WERI-Rb-1 (cell line): ENCODE measurements at places on chromosomes 6 and 20.

DNA sequence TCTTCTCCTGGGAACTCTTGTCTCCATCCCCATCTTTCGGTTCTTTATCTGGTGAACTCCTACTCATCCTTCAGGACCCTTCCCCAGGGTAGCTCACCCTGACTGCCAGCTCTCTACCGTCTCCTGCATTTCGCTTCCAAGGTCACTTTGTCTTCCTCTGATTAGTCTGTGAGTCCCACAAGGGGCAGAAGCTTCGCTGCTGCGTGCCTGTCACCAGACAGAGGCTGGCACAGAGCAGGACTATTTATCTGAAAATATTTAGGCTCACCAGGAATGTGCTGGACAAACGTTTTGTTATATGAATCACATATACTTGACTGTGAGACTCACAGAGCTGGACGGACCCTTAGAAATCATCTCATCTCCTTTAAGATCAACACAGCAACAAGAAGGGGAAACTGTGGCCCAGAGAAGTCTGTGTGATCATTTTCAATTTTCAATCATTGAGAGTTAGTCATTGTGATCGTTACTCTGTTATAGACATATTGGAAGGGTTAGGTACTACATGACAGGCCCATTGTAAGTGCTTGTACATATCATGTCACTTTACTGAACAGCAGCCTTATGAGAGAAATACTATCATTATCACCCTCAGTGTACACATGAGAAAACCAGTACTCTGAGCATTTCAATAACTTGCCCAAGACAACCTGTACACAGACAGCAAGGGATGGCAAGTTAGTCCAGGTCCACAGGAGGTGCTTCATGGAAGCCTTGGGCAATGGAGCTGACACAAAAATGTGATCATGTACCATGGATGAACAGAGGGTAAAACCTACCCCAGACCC, 51.4 kb downstream of the JPH2 start:
- DNase-seq = no peak

DNA sequence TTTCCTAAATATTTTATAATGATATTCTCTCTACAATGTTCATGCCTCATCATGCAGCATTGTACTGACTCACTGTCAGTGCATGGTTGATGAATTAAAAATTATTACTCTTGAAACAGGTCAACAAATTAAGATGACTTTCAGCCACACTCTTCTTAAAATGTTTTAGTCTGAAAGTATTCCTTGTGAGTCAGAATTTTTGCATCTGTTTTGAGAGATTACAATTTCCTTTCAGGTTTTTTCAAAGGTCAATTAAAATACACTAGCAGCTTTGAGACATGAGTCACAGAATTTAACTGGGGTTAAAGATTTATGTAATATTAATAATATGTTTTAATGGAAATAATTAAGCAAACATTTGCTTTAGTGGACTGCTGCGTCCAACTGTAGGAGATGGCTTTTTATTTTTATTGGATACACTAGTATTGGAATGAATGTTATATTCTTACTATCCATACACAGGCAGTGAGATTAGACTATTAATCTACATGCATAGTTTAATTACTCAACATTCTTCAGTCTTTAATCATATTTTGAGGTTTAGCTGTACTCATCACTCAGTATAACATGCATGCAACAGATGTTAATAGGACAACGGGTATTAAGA, 9.7 kb downstream of the COL12A1 start:
- DNase-seq = no peak

- DNase-seq = no peak
These were observed 5.5 kb downstream of the EMILIN3 start for GRCh38 chr20:41360831-41361756.

GRCh38 chr6:137210903-137211302, 8.3 kb downstream of the IFNGR1 start:
- no peak for DNase-seq

DNA sequence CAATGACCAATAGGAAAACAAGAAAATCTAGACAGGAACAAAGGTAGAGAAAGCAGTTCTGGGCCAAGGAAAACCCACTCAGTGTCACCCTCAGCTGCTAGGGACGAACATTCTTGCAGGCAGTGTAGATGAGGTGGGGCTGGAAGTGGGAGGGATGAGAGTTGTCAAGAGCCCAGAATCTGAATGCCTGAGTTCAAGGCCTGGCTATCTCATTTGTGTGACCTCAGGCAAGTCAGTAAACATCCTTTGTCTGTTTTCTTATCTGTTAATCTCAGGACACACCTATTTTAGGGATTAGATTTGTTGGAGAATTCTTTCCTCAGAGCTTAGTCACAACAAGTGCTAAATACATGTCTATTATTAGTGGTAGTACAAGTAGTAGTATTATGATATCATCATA, 50.9 kb upstream of the KIF16B start:
- DNase-seq = no peak

DNA sequence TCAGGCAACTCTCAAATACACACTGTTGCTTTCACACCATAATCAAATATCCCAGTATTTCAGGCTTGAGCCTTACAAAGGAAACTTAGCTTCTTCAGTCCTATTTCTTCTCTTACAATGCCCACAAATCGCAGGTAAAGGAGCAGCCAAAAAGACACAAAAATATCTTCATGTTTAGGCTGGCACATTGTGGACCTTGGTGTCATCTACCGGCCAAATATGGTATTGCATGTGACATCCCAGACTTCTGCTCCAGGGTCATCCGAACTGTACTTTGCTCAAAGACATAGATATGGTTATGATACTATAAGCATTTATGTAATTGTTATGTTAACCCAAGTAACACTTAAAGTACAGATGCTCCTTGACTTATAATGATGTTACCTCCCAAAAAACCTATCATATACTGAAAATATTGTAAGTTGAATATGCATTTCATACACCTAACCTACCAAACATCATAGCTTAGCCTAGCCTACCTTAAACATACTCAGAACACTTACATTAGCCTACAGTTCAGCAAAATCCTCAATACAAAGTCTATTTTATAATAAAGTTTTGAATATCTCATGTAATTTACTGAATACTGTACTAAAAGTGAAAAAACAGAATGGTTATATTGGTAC, 4.6 kb downstream of the OR2H2 start:
- DNase-seq = peak; percentile 56

DNA sequence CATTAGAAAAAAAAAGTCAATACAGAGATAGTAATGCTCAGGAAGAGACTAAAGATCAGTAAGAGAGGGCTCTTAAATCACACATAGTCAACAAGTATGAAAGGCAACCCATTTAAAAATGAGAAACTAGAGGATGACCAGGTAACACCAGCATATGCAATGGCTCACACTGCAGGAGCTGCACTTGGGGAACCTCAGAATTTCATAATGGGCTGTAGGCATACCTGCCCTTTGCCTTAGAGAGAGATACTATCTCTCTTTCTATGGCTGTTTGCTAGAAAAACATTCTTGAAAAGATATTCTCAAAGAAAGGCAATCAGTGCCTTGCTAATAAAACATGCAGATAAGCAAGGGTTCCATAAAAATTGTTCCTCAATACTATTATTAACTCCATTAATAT, 33.2 kb downstream of the HMGCLL1 start:
- DNase-seq = no peak

- peak; percentile 14 for DNase-seq
These were observed 112.1 kb upstream of the GPR6 start for GRCh38 chr6:109865968-109866367.

- no peak for DNase-seq
These were observed 103.4 kb upstream of the AHI1 start for GRCh38 chr6:135600931-135601330.

- peak; percentile 29 for DNase-seq
These were observed 46.7 kb upstream of the PKIB start for GRCh38 chr6:122563364-122564052.

DNA sequence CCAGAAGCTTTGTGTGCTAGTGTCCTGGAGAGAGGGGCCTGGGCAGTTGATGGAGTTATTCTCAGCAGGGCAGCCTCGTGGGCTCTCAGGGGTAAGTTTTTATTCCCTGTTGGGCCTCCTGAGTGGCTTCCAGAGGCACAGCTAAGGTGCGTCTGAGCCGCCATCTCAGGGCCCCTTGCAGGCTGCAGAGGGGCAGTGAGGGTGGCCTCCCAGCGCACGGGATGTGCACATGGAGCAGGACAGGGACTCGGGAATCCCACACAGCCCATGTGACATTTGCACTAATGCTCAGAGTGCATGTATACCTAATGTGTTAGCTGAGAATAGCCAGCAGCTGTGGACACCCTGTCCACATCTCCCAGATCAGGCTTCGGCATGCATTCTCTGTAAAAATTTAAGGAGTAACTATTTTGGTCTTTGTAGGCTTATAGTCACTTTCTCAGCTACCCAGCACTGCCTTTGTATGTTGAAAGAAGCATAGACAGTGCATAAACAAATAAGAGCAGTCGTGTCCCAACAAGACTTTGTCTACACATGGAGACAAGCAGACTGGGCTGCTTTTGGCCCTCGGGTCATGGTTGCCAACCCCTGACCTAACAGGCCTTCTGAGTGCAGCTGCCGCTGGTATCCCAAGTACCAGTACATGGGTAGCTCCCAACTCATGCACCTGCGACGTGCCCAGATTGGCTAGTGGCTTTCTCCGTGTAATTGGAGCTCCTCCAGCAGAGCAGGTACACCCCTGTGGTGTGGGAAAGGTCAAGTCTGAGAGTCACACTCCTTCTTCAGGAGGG, 18.6 kb upstream of the CST9L start:
- DNase-seq = no peak
